ENCODE measurements at places on chromosomes 3 and 15.

DNA sequence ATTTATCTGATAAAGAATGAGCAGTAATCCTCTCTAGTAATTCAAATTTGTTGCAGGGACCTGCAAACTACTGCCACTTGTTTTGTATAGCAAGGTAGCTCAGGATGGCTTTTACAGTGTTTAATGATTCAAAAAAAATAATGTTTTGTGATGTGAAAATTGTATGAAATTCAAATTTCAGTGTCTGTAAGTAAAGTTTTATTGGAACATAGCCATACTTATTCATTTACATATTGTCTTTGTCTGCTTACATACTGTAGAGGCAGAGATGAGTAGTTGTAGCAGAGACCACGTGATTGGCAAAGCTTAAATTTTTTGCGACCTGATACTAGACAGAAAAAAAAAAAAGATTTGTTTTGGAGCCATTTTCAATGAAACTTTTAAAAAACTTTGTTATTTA is 6.5 kb upstream of the UTS2B start:
- DNase-seq: no peak

GRCh38 chr3:60177726-60178125 is 1073.5 kb downstream of the FHIT start:
- no peak for DNase-seq

- peak; percentile 83 for DNase-seq
These were observed 53.6 kb downstream of the PAK2 start for GRCh38 chr3:196793246-196793645.

- DNase-seq: peak; percentile 86
These were observed 39.6 kb upstream of the FAM98B start for GRCh38 chr15:38414357-38414756.

Data from adipocyte (in vitro differentiated cells).